Activated gamma-delta T cell (primary cell): ENCODE measurements at places on chromosomes 2 and 18.

GRCh38 chr18:22983175-22983574 lies 50.0 kb downstream of the RBBP8 start:
- no peak for DNase-seq

DNA sequence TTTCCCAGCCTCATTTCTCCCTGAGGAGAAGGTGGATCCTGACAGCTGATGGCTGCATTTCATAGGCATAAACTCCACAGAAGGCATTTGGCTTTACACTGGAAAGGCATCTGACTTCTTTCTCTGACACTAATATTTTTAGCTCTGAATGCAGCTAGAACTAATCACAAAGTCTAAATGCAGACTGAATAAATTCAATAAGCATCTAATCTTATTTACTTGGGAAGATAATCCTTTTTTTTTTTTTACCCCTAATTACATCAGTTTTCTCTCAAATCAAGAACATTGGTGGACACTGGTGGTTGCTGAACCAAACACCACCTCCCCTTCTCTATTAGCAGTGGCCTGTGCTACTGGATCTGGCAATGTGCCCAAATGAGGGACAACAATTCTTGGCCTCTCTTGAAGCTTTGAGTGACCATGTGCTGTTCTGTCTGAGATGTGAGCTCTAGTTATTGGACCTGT lies 50.9 kb upstream of the CD226 start:
- no peak for DNase-seq

- no peak for DNase-seq
Observed at GRCh38 chr2:68756178-68756577, 21.6 kb downstream of the ARHGAP25 start.

- no peak for DNase-seq
Observed at GRCh38 chr2:61949714-61950560, 44.5 kb downstream of the COMMD1 start.

- DNase-seq: no peak
Observed at GRCh38 chr2:165889158-165889557, 64.4 kb downstream of the TTC21B start.

- DNase-seq: peak; percentile 24
Observed at GRCh38 chr2:126656431-126657147, 631 bp downstream of the GYPC start.

DNA sequence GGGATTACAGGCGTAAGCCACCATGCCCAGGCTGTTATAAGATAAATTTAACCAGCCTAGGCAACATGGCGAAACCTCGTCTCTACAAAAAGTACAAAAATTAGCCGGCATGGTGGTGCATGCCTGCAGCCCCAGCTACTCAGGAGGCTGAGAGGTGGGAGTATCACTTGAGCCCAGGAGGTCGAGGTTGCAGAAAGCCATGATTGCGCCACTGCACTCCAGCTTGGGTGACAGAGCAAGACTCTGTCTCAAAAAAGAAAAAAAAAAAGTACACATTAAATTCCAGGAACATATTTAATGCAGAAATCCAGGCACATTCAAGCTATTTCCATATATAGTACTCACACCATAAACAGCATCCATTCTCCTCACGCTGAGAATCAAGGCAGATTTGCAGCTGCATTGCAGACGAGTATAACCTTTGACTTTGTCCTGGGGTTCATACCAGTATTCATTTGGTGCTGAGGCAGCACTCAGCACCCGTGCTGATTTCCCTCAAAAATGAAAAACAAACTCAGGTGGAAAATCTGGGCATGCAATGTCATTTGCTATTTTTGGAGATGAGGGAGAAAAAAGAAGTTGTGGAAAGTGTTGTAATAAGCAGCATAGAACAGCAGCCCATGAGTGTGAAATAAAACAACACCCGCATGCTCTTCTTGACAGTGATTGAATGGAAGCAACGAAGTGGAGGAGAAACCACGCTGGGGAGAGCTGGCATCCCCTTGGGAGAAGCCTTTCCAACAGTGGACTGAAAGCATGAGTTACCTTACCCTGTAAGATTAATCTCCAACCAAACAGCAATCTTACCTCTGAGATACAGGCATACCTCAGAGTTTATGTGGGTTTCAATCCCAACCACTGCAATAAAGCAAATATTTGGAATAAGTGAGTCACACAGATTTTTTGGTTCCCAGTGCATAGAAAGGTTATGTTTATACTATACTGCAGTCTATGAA lies 46.8 kb upstream of the ANXA4 start:
- no peak for DNase-seq

- DNase-seq: no peak
Observed at GRCh38 chr2:112880696-112881095, 30.3 kb upstream of the IL37 start.

DNA sequence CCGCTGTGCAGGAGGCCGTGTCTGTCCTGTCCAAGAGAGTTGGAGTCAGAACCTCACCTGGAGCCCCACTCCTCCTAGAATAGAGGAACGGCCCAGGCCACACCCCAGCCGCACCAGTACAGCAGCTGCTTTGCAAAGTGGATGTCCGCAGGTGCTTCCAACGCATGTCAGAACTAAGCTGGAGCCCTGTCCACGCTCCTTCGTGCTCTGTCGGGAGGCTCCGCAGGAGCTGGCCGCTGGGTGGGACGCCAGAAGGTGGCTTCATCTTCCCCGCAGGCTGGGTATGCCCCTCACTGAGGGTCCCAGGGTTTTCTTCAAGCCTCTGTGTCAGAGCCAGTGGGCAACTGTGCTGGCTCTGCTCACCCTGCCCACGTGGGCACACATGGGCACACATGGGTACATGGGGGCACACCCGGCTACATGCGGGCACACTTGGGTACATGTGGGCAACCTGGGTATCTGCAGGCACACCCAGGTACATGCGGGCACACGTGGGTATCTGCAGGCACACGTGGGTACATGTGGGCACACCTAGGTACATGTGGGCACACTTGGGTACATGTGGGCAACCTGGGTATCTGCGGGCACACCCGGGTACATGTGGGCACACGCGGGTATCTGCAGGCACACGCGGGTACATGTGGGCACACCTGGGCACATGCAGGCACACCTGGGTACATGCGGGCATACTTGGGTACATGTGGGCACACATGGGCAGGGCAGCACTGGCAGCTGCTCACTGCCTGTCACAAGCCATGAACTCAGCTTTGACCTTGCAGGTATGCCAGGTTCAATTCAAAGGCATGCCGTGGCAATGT lies 67.1 kb upstream of the CTDP1 start:
- no peak for DNase-seq

DNA sequence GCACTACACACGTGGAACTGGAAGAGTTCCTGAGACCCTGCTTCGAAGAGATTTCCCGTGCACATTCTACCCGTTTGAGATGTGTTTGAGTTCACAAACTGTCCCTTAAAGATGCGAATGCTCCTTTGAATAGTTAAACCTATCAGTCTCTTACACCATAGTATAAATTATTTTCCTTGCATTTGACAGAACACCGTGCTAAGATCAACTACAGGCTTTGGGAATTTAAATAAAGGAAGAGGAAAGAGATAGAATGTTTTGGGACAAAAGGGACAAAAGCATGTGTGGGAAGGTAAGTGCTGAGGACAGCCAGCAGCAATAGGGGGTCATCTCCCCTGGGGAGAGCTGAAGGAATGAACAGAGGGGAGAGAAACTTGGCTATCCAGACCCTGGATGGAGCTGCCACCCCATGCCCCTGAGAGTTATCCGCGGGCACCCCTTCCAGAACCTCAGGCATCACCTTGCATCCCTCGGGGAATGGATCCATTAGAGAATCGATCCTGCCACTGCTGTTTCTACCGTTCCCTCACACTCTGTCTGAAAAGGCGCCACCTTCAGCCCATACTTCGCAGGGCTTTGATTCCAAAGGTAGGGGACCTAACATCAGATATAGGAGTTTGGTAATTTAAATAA lies 888 bp upstream of the ADCY3 start:
- DNase-seq: no peak

DNA sequence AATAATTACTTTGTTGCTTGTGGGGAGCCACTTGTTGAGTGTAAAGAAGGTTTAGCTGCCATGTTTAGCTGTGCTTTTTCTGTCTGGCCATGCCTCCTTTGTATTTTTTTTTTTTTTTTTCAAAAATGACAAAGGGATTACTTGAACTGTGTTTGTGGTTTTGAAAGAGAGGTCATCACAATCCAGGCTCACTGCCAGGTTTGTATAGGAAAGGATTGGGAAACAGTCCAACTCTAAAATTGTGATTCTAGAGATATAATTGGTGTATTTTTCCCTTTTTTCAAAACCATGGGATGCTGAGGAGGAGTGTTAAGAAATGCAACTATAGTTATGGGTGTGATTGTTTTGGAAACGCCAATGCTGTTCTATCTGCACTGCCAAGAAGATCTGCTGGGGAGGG lies 4.3 kb downstream of the ITPRIPL1 start:
- no peak for DNase-seq

DNA sequence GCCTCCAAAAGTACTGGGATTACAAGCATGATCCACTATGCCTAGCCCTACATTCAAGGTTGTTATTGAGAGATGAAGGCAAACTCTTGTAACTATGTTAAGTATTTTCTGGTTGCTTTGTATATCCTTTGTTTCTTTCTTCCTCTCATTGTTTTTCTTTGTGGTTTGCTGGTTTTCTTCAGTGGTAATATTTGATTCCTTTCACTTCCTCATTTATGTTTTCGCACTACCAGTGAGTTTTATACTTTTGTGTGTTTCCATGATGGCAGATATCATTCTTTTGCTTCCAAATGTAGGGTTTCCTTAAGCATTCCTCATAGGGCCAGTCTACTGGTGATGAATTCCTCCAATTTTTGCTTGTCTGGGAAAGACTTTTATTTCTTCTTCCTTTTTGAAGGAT lies 90.2 kb downstream of the NCK2 start:
- DNase-seq: no peak

GRCh38 chr2:149819356-149819957 lies 231.9 kb upstream of the MMADHC start:
- no peak for DNase-seq

- DNase-seq: no peak
Observed at GRCh38 chr2:15942711-15943345, 2.5 kb downstream of the MYCN start.

- DNase-seq: no peak
Observed at GRCh38 chr2:104736026-104736425, 117.9 kb upstream of the POU3F3 start.

DNA sequence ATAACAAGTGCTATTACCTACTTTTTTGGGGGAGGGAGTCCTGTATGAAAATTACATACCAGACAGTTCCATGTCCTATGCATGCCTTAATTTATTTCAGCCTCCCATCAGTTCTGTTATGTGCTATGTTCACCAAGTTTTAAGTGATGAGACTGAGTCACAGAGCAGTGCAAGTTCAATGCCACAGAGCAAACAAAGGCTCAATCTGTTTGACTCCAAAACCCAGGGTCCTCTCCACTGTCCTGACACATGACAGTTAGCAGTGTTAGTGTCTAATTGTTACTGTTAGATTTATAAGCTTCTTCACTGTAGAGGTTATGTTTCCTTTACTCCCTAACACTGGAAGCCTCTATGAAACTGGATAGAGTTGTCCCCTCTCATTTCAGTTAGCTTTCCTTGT lies 498.0 kb downstream of the PARD3B start:
- DNase-seq: no peak

DNA sequence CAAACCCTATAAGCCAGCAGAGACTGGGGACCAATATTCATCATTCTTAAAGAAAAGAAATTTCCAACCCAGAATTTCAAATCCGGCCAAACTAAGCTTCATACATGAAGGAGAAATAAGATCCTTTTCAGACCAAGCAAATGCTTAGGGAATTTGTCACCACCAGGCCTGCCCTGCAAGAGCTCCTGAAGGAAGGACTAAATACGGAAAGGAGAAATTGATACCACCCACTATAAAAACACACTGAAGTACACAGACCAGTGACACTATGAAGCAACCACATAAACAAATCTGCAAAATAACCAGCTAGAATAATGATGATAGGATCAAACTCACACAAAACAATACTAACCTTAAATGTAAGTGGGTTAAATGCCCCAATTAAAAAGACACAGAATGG lies 22.4 kb downstream of the NPHP1 start:
- DNase-seq: no peak

- no peak for DNase-seq
Observed at GRCh38 chr2:119841550-119841949, 81.8 kb downstream of the PTPN4 start.

DNA sequence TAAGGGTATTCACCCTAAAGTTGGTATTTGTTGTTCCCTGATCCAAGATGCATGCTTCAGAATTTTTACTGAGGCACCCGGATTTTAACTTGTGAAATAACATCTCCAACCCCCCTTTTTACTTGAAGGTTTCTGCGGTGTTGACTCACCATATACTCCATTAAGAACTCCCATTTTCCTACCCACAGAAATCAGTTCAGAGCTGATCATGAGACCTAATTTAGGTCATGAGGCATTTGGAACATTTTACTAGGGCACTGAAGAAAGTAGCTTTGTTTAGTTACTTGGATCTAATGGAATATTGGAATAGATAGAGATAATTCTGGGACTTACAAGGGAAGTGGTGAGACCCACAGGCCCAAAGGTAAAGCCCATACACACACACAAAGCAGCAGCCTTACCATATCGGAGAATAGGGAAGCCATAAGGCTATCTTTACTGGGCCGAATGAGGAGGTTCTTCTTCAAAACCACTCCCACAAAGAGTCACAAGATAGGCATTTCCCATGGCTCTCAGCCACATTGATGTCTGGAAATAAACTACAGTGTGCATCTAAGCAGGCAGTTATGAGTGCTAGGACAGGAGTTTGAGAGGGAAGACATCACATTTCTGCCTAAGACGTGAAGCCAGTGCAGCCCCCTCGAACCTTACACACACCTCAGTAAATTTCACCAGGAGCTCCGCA lies 681.0 kb upstream of the LRRTM4 start:
- no peak for DNase-seq

DNA sequence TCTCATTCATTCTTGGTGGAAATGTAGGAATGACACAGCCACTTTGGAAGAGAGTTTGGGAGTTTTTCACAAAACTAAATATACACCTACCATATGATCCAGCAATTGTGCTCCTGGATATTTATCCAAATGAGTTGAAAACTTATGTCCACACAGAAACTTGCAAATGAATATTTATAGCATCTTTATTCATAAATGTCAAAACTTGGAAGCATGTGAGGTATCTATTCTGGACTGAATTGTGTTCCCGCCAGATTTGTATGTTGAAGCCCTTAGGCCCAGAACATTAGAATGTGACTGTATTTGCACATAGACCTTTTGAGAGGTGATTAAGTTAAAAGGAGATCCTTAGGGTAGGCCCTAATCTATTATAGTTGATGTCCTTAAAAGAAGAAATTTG lies 409.4 kb upstream of the SYT4 start:
- no peak for DNase-seq

DNA sequence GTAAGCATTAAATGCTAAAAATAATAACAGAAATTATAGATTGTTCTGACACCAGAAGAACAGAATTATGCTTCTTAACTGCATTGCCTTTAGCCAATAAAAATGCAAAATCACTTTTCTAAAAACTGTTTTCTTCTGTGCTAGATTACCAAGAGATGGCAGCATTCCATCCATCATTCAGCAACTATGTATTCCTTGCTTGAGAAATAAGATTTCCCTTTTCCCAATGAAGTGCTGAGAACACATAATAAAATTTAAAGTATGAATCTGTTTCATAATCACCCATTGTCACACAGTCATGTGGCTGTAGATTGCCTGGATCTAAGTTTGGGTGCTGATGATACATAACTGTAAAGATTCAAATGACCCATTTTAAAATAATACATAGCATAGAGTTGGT lies 504.2 kb downstream of the TDRD15 start:
- DNase-seq: no peak
